Aorta (tissue), 5 donors: ENCODE measurements at places on chromosomes 4 and X. TPM values are rescaled to one million over a fixed set of nuclear protein-coding genes. Genes with fewer than 3 reads are reported as not detected.
A peak's percentile ranks its signal among the peaks of the same experiment; 100 is the strongest.

DNA sequence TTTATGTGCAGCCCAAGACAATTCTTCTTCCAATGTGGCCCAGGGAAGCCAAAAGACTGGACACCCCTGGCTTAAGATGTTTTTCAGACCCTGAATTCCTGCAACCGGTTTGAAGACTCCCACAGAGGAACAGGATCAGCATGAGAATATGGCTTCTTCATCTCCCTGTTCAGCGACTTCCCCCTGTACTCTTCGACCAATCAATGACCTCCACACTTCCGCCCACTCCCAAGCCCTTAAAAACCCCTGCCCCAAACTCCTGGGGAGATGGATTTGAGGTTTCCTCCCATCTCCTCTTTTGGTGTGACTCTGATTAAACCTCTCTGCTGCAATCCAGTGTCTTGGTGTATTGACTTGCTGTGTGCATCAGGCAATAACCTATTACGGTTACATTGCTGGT is 344.4 kb downstream of the NR3C2 start:
- no peak for DNase-seq
- H3K27ac ChIP-seq = no peak overlapping the region
- no peak overlapping the region for H3K4me3 ChIP-seq
- no peaks in the 10 kb centered on the region for H3K27me3 ChIP-seq

DNA sequence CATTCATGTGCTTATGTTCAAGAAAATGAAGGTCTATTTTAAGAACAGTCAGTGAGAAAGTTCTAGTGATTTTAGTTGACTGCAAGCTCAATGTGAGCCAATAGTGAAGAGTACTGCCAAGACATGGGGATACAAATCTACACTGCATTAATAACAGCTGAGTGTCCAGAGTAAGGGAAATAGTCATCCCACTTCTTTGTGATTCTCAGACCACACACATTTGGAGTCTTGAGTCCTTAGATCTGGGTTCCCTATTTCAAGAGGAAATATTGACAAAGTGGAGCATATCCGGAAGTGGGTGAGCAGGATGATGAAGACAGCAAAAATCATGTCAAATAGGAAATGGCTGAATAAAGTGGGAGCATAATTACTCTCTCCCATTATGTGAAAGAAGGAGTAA is 171.1 kb downstream of the LARP7 start:
- H3K27me3 ChIP-seq = no peaks in the 10 kb centered on the region
- H3K4me3 ChIP-seq = no peak overlapping the region
- H3K27ac ChIP-seq = no peak overlapping the region

Gene IL2
- not detected for total RNA-seq

- H3K36me3 ChIP-seq = no peaks in the 10 kb centered on the region
- H3K4me1 ChIP-seq = peaks cover 15% of the 10 kb centered on the region
- DNase-seq = no peak
- H3K27ac ChIP-seq = peak overlapping the region; percentile 94
Observed at GRCh38 chr4:41471126-41472071, 66.6 kb upstream of the LIMCH1 start.

Gene ATOH1
- not detected for total RNA-seq

GRCh38 chrX:123206176-123206575 is 22.1 kb downstream of the GRIA3 start:
- no peaks in the 10 kb centered on the region for H3K4me1 ChIP-seq
- H3K27ac ChIP-seq = no peak overlapping the region
- H3K27me3 ChIP-seq = no peaks in the 10 kb centered on the region
- H3K36me3 ChIP-seq = no peaks in the 10 kb centered on the region

DNA sequence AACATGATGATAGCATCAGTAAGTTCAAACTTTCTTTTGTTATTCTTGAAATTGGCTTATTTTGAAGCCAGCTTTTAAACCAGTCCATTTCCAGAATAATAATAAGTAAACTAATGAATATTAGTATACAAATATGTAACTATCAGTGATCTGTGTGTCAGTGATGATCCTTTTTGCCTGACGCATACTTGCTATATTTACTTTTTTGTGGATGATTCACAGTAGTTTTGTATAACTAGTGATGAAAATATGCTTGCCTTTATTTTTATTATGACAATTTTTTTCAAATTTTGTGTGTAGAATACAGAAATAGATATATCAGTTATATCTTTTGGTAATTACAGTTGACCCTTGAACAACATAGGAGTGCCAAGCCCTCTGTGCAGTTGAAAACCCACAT is 49.5 kb downstream of the USP53 start:
- no peak for DNase-seq
- H3K4me3 ChIP-seq = no peak overlapping the region
- no peaks in the 10 kb centered on the region for H3K4me1 ChIP-seq
- H3K27ac ChIP-seq = no peak overlapping the region

DNA sequence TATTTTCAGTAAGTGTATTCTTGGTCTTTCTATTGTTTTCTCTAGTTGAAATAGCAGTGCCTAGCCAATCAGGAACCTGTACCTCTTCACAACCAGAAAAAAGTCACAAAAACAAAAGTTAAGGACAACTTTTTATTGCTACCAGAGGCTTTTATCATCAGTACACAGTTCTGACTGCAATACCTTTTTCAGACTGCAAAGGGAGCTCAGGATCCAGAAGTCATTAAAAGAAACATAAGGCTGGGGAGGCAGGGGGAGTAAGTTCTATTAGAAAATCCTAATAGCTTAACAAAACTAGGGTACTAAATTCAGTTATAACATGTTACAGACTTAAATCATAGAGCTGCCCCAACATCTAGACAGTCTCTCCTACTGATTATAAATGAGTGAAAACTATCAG is 28.8 kb downstream of the CCNI start:
- H3K4me3 ChIP-seq = no peak overlapping the region
- DNase-seq = no peak
- no peak overlapping the region for H3K27ac ChIP-seq
- no peaks in the 10 kb centered on the region for H3K27me3 ChIP-seq
- H3K4me1 ChIP-seq = no peaks in the 10 kb centered on the region

- no peaks in the 10 kb centered on the region for H3K27me3 ChIP-seq
- no peaks in the 10 kb centered on the region for H3K36me3 ChIP-seq
- H3K4me1 ChIP-seq = no peaks in the 10 kb centered on the region
- H3K27ac ChIP-seq = no peak overlapping the region
- no peak overlapping the region for H3K4me3 ChIP-seq
Observed at GRCh38 chr4:77193511-77194102, 36.6 kb downstream of the CCNG2 start.

DNA sequence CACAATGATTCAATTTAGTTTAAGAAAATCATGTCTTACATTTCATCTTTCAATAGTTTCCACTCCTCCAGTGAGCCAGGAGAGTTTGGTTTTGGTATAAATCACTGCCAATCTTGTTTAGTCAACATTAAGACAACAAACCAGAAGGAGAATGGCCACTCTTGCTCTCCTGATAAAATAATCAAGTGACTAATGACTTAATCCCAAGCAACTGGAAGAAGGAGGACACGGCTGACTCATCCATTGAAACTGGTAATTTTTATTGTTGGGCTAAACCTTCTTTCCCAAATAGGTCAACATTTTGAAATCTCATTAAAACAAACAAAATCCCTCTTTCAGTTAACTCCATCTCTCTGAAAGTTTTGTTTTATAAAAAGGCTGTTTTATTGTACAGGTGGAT is 230.2 kb downstream of the CLCN4 start:
- no peak overlapping the region for H3K4me3 ChIP-seq
- no peaks in the 10 kb centered on the region for H3K36me3 ChIP-seq
- H3K27me3 ChIP-seq = no peaks in the 10 kb centered on the region
- no peak overlapping the region for H3K27ac ChIP-seq

Gene SMR3B
- total RNA-seq = not detected

DNA sequence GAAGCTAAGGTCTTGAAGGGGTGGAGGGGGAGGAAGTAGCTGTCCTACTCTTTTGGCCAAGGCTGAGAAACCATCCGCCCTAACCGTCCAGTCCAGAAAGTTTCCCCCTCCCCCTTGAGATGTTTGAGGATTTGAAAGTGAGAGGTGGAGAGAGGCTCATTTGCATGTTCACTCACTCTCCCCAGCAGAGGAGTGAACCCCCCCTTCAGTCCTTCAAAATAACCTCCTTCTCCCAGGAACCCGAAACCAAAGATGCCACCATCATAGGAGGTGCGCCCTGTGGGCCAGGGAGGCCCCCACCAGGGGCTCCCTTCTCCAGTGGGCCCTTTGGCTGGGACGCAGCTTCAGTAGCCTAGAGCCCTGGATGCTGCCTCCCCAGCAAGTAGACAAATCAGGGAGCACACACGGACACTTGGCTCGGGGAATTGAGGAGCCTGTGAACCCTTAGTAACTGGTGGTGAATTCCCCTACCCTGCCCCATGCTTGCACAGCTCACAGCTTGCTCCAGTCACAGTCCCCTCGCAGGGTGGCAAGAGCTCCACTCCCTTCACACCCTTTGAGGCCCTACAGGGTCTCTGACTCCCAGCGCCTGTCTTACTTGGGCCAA is 25.6 kb downstream of the ELF4 start:
- no peak overlapping the region for H3K4me3 ChIP-seq
- H3K4me1 ChIP-seq = no peaks in the 10 kb centered on the region
- H3K27ac ChIP-seq = no peak overlapping the region
- no peak for DNase-seq

Gene LONRF3
- total RNA-seq = 8.4 TPM

- DNase-seq = no peak
- H3K4me3 ChIP-seq = no peak overlapping the region
- H3K27me3 ChIP-seq = peaks cover 1% of the 10 kb centered on the region
- no peak overlapping the region for H3K27ac ChIP-seq
- no peaks in the 10 kb centered on the region for H3K4me1 ChIP-seq
Observed at GRCh38 chr4:72067051-72067450, 35.3 kb downstream of the NPFFR2 start.

Gene CXorf49
- total RNA-seq = not detected

Gene SH3BGRL
- total RNA-seq = 207 TPM

Gene SPANXB1
- not detected for total RNA-seq

Gene OPRPN
- not detected for total RNA-seq

- no peaks in the 10 kb centered on the region for H3K36me3 ChIP-seq
- H3K4me1 ChIP-seq = no peaks in the 10 kb centered on the region
- H3K4me3 ChIP-seq = no peak overlapping the region
- H3K27ac ChIP-seq = no peak overlapping the region
- DNase-seq = no peak
Observed at GRCh38 chr4:55729351-55730279, 90.0 kb upstream of the EXOC1L start.

DNA sequence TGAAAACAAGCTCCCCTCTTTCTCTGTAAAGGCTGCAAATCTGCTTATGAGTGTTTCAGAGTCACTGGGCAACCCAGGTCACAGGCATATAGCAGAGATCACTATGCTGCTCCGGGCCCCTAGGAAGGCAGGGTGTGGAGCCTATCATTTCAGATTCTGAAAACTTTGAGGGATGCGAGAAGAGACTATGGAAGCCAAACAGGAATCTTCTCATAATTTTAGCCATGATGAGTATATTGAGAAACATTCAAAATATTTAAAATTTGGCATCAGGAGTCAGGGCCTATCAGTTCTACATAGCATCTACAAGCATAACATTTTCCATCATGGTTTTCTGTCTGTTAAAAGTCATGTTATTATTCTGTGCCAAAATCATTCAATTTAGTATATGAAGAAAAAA is 61.7 kb upstream of the ATXN3L start:
- peaks cover 2% of the 10 kb centered on the region for H3K4me1 ChIP-seq
- H3K4me3 ChIP-seq = no peak overlapping the region
- DNase-seq = no peak
- H3K27ac ChIP-seq = no peak overlapping the region

GRCh38 chr4:10260777-10261176 is 144.2 kb upstream of the WDR1 start:
- H3K36me3 ChIP-seq = no peaks in the 10 kb centered on the region
- no peak overlapping the region for H3K4me3 ChIP-seq
- H3K4me1 ChIP-seq = no peaks in the 10 kb centered on the region
- H3K27ac ChIP-seq = no peak overlapping the region
- no peaks in the 10 kb centered on the region for H3K27me3 ChIP-seq

Gene PABPC4L
- 3.9 TPM for total RNA-seq

DNA sequence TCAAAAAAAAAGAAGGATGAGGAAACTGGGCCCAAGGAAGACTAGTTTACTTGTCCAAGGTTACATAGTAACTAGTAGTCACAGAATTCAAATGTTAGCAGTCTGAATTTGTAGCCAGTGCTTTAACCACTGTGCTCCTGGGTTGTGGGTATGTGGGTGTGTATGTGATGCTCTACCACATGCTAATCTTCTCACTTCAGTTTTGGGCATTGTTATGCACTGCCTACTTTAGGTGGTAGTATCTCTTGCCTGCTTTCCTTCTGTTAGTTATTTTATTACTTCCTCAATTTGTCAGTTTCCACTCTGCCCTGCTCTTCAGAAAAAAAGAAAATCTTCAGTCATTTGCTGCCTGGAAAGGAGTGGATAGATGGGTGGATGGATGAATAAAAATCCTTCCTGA is 219.2 kb downstream of the RPA4 start:
- no peak overlapping the region for H3K4me3 ChIP-seq
- H3K27me3 ChIP-seq = no peaks in the 10 kb centered on the region
- DNase-seq = no peak
- no peaks in the 10 kb centered on the region for H3K4me1 ChIP-seq
- H3K36me3 ChIP-seq = no peaks in the 10 kb centered on the region

GRCh38 chrX:46547857-46548256 is 2.6 kb upstream of the ZNF674 start:
- H3K27me3 ChIP-seq = no peaks in the 10 kb centered on the region
- DNase-seq = no peak
- H3K27ac ChIP-seq = no peak overlapping the region

Gene RBM10
- 25.7 TPM for total RNA-seq

Gene ENPEP
- total RNA-seq = 7.4 TPM

Gene RXFP1
- 0.57 TPM for total RNA-seq

GRCh38 chr4:108762559-108763225 is at the start of gene ETNPPL:
Gene ETNPPL (minus strand): TSS chr4:108763053. CDS start chr4:108762898, 155 bp downstream.
- no peaks in the 10 kb centered on the region for H3K27me3 ChIP-seq
- H3K27ac ChIP-seq = no peak within 1 kb of the TSS
- no peaks in the 10 kb centered on the region for H3K4me1 ChIP-seq
- peak; percentile 76 for DNase-seq

Gene ART3
- 0.68 TPM for total RNA-seq

Gene KLHL4
- total RNA-seq = 1.2 TPM

Gene ADGRG4
- total RNA-seq = 1.5 TPM

DNA sequence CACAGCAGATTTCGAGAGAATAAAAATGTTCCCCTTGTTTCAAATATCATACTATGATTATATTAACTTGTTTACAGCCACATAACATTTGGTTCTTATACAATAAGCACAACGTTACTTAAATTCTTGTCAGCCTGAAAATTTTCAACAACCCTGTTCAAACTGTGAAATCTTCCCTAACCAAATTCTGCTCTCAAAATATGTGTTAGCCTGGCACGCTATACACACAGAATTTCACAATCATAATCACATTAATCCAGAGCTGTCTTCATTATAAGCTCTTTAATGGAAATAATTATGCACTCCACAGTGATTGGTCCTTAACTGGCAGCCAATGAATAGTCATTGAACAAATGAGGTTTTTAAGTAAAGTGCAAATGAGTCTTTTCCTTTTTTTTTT is 7.3 kb upstream of the PRSS12 start:
- H3K36me3 ChIP-seq = no peaks in the 10 kb centered on the region
- H3K4me3 ChIP-seq = no peak overlapping the region
- DNase-seq = no peak
- H3K27ac ChIP-seq = no peak overlapping the region
- no peaks in the 10 kb centered on the region for H3K27me3 ChIP-seq
- no peaks in the 10 kb centered on the region for H3K4me1 ChIP-seq
